COLO829 (cell line): ENCODE measurements at places on chromosomes 5 and 9.

GRCh38 chr5:95532415-95532814 is 22.4 kb downstream of the SKIC3 start:
- no peak for DNase-seq

DNA sequence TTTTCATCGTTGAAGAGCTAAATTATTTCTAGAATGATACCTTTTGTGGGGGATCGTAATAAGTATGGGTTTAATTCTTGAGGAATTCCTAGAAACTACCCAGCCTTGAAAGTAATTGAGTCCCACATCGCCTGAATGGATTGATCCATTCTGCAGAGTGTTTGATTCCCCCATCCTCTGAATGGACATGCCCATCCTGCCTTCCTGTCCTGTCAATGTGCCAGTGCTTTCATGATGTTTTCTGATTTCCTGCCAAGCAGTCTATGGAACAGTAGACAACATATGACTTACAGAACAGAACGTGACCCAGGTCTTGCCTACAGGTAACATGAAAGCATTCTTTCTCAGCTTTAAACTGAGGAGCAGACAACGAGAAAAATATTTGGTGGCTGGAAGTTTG is 319.2 kb downstream of the DRD1 start:
- no peak for DNase-seq

DNA sequence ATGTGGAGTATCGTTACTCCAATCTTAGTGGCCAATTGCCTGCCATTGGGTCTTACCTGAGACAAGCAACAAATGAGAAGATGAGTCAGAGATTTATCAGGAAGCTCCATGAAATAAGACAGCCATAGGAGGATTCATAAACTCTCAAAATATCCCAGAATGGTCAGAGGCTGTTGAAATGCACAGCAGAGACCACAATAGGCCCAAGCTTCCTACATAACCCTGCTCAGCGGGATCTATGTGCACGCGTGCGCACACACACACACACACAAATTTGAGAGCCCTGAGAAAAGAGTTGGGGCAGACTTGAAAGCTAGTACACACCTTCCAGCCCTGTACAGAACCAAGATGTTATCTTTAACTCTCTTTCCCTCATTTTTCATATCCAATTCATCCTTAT is 9.8 kb downstream of the UIMC1 start:
- no peak for DNase-seq

DNA sequence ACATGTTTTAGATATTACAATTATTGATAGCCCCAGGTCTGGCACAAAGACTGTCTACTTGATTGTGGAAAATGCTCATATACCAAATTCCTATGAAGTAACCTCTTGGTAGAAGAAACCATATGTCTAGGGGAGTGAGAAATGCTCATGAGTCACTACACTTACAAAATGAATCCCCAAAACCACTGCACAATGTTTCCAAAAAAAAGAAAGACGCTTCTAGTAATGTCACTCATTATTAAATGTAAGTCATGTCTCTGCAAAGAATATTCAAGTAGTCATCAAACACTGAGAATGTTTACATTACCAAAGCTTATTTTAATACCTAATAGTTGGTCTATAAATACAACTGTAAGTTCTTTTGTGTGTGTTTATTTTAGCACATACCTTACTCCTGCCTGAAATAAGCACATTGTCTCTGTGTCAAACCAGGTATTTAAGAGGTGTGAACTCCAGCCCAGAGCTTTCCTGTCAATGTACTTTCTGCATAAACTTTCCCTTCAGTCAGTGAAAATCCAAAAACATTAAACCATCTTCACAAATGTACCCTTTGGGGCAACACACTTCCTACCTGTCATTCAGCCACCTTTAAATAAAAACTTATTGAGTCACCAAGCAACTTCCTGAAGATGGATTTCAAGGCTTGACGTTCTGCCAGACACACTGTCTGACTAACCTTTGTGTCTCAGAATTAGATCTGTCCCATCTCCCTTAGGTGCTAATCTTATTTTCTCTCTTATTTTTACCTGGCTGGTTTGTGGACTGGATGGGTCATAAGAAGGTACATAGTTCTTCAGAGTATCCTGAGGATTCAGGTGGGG is 194.0 kb downstream of the NFIB start:
- DNase-seq: no peak

GRCh38 chr5:51201708-51202107 is 181.5 kb upstream of the ISL1 start:
- DNase-seq: no peak

DNA sequence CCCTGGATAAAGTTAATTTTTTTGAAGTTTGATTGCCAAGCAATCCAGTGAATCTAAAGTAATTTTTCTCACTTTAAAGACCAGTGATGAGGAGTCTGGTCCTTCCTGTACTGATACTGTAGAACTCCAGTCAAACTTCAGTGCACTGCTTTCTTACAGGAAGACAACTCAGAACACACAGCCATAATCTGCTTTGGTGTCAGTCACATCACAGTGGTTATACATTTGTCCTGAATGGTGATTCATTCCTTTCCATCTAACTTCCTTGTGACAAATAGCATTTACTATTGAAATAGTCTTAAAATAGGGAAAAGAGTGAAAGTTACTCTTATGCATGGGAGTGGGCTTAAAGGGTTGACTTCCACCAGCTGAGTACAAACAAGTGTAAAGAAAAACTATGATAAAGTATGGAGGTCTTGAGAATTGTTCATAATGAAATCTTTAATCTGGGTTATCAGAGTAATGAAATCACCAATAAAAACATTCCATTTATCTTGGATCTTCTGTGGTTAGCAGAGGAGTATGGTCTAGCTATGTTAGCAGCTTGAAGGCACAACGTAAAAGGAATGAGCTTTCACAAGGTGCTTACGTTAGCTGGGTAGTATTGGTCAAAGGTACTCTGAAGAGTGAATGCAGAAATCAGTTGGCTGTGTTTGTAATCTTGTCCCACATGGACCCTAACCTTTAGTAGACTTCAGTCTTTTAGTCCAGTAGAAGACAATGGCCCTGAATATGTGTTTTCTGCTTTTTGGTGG is 41.5 kb downstream of the DCP2 start:
- no peak for DNase-seq

DNA sequence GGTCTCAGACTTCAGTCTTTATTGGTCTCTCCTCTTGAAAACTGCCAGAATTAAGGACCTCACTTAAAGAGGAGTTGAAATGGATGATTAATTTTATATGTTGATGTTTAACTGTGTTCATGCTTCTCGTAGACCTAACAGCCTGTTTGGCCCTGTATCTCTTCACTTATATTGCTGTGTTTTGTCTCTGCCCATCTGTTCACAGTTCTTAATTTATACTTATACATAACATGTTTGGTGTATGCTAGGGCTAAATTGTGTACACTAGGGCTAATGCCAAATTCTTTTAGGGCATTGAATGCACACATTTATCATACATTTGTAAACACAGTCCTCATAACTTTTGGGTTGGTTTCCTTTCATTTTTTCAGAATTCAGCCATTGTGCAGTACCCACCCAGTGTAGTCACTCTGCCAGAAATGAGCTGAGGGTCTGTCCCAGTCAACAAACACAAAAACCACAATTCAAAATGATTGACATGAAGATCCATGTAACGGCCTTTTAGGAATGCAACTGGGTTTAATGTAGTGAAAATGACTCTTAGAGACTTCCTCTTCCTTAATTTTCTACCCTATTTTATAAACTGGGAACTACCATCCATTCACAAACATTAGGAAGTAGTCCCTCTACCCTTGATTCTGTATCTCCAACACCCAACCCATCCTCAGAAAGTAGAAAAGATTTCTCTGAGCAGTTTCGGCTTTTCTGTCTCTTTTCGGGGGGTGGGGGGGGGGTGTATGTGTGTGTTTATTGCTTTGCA is 668.8 kb upstream of the KLF4 start:
- no peak for DNase-seq

DNA sequence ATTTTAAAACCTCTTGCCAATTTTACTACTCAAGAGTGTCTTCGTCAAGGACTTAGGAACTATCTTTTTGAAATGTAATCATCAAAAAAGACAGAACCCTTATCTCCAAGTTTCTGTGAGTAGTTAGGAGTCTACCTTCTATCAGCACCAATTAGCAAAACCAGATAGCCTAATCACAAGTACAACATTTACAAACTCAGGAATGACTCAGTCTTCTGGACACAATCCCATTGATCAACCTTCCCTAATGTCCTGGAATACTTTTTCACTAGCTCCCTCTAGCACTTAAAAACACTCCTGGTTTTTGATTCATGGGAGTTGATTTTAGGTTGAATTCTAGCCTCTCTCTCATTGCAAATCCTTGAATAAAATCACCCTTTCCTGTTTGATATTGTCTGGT is 680.7 kb downstream of the PRR16 start:
- DNase-seq: peak; percentile 3

GRCh38 chr9:92715488-92716231 is 45.7 kb upstream of the IPPK start:
- no peak for DNase-seq

GRCh38 chr5:56259002-56259511 is 25.9 kb upstream of the ANKRD55 start:
- DNase-seq: peak; percentile 29
